ENCODE measurements at places on chromosomes 13 and 19.

DNA sequence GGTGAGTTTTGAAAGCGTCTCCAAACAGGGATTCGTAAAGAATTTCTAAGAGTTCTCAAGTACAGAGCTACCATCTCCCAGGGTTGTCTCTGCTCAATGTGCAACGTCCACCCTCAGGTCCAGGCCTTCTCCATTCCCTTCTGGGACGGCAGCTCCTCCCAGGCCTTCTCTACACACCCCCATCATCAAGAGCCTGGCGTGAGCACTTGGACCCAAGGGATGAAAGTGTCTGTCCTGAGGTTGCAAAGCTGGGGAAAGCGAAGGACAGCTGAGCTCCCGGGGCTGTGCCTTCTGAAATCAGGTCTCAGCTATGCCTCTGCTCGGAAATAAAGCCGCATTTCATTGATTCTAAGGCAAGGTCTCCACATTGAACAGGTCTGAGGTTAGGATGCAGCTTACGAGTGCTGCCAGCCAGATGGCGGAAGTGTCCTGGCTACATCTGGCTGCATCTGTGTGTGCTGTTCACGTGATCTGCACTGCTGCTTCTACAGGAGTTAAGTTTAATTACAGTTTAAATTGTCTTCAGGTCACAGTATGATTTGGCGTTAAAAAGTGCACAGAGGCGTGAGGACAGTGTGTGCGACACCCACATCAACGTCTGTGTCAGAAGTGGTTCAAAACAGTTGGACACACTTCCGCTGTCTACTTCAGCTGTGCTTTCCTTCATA is 27.0 kb upstream of the MIER2 start:
- no peak for DNase-seq

- no peak for DNase-seq
These were observed 35.6 kb downstream of the C13orf46 start for GRCh38 chr13:113938246-113938645.

GRCh38 chr13:50387051-50387581 is 371.9 kb downstream of the KCNRG start:
- DNase-seq, result no peak

DNA sequence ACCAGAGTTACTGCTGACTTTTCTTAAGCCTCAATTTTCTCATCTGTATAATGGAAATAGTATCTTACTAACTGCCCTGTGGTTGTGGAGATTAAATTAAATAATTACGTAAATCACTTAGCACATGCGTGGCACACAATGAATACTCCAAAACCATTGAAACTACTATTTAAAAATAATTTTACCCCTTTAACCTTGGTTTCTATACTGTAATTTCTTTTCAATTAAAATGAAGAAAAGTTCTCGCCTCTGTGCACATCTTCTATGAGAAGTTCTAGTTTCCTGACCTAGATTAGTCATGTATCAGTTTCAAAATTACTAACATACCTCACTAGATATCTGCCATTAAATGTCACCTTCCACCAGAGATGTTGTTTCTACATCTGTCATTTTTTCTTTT is 5.7 kb downstream of the SLITRK1 start:
- no peak for DNase-seq

GRCh38 chr19:50842130-50842529 is 8.8 kb upstream of the KLK15 start:
- no peak for DNase-seq

DNA sequence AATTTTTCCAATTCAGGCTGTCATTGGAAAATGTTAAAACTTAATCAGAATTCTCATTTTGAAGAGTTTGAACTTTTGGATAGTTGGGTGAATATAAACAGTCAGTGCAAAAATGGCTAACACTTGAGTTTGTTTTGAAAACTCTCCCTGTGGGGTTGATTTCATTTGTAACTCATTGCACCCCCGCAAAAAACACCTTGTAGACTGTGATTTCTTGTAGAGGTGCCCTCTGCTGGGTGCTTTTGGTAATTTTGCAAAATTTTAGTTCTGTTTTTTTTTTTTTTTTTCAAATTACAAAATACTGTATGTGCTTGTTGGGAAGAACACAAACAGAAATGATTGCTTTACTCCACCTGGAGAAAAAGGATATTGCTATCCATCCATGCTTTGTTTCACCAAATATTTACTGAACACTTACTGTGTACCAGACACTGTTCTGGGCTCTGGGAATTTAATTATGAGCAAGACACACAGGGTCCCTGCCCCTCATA is 28.2 kb upstream of the GPI start:
- DNase-seq, result no peak

DNA sequence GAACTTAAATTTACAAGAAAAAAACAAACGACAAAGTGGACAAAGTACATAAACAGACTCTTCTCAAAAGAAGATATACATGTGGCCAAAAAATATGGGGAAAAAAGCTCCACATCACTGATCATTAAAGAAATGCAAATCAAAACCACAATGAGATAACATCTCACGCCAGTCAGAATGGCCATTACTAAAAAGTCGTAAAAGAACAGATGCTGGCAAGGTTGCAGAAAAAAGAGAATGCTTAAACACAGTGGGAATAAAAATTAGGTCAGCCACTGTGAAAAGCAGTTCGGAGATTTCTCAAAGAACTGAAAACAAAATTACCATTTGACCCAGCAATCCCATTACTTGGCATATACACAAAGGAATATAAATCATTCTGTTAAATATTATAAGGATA is 132.7 kb downstream of the UGGT2 start:
- DNase-seq, result no peak

DNA sequence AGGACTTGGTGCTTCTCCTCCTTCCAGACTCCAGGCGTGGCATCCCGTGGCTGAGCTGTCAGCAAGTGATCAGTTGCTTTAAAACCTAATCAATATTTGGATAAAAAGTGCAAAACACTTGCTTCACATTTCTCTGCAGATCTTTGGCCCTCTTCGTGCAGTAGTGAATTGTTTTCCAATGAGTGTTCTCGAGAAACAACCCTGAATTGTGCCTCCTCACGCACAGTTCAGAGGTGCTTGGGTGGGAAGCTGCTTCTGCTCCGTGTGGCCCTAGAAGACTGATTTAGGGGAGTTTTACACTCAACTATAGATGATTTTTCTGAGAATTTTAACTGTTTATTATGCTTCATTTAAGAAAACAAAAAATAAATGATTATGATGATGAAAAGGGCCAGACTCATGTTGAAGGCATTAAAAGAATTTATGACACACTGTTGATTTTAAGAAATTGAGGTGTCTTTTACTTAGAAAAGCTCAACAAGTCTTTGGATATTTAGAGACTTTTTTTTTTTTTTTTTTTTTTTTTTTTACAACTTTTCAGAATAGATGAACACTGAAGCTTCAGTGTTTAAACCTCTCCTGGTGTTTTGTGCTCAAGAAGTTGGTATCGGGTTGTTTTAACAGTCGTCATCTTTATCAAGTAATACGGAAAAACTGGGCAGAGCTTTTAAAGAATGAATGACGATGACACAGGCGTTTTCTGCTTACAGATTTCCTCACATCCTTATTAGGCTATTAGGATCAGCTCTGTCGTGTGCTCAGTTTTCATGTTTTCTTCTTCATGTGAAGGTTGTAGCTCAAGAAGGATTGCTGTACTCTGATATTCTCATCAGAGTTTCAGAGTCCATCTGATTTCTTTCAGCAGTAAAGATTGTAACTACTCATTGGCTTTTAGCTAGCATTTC is 39.5 kb upstream of the TEX29 start:
- no peak for DNase-seq

GRCh38 chr13:91698308-91698707 is 299.9 kb downstream of the GPC5 start:
- DNase-seq, result no peak

DNA sequence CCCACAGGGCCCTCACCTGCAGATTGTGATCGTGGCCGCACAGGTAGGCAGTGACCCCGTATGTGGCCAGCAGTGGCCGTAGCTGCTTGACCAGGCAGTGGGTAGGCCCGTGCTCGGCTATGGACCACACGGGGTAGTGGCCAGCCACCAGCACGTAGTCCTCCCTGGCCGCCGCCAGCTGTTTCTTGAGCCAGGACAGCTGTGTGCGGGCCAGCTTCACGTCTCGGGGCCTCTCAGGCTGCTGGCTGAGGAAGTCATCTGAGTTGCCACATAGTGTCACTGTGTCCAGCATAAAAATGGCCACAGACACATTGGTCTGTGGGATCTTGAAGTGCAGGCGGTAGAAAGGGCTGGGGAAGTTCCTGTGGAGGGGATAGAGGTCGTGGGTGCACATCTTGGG is 1.2 kb downstream of the ACP5 start:
- no peak for DNase-seq

- DNase-seq, result no peak
These were observed 2.0 kb upstream of the A1BG start for GRCh38 chr19:58355215-58355796.

- no peak for DNase-seq
These were observed 5.0 kb upstream of the SLC46A3 start for GRCh38 chr13:28723806-28724205.

DNA sequence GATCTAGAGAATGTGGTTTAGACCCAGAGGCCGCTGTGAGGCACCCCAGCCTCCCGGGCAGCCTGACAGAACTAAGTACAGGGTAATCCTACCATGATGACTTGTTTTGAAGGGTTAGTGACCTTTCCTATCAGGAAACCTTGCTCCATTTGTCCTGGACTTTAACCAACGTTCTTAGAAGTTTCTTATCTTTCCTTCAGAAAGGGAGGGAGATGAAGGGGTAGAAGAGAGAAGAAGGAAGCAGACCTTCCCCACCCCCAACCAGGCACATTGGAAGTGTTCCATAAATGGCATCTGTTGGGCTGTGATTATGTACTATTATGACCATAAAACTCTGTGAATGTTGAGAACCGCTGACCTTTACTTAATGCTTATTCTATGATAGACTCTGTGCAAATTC is 184.2 kb downstream of the OXGR1 start:
- no peak for DNase-seq

GRCh38 chr13:78650717-78651083 is 8.3 kb downstream of the OBI1 start:
- DNase-seq, result no peak

- no peak for DNase-seq
These were observed 33.9 kb downstream of the PDE4A start for GRCh38 chr19:10454267-10454666.

DNA sequence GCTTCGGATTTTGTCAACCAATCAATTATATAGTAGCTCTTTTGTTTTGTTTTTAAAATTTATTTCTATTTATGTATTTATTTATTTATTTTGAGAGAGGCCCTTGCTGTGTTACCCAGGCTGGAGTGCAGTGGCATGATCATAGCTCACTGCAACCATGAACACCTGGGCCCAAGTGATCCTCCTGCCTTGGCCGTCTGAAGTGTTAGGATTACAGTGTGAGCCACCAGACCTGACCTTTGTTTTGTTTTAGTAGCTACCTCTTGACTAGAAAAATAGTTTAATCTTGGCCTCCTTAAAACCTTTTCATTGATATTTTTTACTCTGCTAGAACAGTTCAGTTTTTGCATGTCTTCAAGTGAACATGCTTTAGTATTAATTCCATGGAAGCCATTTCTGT is 15.1 kb downstream of the GARRE1 start:
- DNase-seq, result no peak

GRCh38 chr13:97856304-97856675 is 97.2 kb upstream of the IPO5 start:
- no peak for DNase-seq

- no peak for DNase-seq
These were observed 536.7 kb upstream of the HTR2A start for GRCh38 chr13:47433461-47434005.

- no peak for DNase-seq
These were observed 11.8 kb downstream of the SERP2 start for GRCh38 chr13:44385401-44385800.

DNA sequence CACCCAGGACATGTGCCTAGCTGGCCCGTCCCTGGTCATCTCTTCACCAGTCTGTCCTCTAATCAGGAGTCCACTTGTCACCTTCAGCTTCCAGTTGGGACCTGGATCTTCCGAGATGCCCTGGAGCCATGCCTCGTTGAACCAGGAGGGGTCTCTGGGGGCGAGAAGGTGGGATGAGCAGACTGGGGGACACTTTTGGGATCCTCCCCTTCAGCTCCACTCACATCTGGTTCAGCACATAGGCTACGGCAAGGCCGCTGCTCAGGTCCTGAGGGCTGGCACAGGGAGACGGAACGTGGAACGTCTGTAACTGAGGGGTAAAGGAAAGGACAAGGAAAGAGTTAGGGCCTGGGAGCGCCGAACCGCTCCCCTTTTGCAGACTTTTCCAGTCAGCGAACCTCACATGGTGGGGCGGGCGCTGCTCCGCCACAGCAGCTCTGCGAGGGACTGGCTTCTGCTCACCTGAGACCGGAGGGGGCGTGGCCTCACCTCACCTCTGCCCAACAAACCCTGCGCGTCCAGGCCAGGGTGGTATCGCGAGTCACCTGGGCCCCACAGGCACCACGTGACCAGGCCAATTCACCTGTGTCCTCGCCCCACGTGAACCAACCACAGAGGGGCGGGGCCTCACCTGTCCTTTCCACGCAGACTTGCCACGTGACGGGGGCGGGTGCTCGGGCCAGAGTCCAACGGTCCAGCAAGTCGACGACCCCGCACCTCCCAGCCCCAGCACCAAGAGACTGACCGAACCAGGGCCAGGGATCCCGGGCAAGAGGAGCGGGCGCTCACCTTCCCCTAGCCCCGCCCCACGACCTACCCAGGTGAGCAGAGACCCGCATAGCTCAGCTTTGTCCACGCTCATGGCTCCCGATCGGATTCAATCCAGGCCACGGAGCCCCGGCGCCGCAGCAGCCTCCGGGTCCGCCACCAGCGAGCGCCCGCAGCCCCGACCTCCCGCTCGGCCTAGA is at the start of gene HOOK2:
HOOK2 (minus strand) TSS at position 965 of the 968 bp plus-strand sequence; CDS start at position 862, 103 bp downstream.
- DNase-seq, result no peak

DNA sequence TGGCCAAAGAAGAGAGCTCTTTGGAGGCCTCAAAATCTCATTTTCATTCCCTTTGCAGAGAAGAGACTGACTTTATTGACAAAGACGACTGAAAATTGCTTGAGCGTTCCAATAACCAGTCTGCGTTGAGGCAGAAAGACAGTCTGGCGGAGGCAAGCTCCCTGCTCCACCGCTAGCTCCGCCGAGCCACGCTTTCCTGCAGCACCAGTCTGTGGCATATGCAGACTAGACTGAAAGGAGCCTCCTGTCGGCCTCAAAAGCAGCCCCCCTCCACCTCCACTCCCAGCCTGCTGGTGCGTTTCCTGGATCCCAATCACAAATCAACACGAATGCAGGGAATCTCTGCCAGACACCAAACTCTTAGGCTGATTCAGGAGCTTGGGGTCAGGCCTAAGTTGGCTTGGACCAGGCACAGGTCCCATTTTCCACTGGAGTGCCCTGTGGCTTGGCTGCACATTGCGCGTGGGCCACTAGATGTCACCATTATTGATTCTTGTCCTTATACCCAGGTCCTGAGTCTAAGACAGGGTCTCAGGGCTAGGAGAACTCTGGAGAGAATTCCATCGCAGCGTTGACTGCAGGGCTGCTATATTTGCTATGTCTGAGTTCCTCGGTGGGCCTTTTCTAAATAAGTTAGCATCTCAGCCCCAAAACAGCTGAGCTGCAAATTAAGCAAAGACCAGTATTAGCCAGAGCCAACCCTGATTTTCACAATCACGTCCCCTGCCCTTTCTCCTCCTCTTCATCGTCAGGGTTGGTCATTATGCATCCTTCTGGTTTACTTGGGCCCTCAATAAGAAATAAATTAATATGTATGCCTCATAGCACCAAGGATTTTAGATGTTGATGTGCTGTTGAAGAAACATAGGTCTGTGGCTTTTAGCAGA is 5.2 kb upstream of the ZNF507 start:
- peak; percentile 54 for DNase-seq

GRCh38 chr13:105048677-105049076 is 1486.8 kb downstream of the EFNB2 start:
- no peak for DNase-seq

- no peak for DNase-seq
These were observed 76.9 kb downstream of the TEX29 start for GRCh38 chr13:111397202-111397880.

Data from H54 (cell line).